OCI-M1 (cell line): ENCODE measurements at places on chromosomes 3 and 15.

GRCh38 chr3:8942115-8942514 lies 21.2 kb downstream of the RAD18 start:
- no peak for DNase-seq

DNA sequence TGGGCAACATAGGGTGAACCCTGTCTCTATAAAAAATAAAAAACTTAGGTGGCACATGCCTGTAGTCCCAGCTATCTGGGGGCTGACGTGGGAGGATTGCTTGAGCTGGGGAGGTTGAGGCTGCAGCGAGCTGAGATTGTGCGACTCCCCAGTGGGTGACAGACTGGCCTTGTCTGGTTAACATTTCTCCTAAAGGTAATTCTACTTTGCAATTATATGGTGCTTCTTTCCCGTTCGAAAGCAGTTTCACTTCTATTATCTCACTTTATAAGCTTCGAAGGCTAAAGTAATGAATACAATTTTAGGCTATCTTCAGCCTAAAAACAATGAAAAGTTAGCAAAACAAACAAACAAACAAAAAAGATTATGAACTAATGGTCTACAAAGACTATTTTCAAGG lies 35.3 kb downstream of the COMMD2 start:
- no peak for DNase-seq

- DNase-seq, result peak; percentile 23
Measured at GRCh38 chr15:67820992-67821783, 4.1 kb upstream of the SKOR1 start.

DNA sequence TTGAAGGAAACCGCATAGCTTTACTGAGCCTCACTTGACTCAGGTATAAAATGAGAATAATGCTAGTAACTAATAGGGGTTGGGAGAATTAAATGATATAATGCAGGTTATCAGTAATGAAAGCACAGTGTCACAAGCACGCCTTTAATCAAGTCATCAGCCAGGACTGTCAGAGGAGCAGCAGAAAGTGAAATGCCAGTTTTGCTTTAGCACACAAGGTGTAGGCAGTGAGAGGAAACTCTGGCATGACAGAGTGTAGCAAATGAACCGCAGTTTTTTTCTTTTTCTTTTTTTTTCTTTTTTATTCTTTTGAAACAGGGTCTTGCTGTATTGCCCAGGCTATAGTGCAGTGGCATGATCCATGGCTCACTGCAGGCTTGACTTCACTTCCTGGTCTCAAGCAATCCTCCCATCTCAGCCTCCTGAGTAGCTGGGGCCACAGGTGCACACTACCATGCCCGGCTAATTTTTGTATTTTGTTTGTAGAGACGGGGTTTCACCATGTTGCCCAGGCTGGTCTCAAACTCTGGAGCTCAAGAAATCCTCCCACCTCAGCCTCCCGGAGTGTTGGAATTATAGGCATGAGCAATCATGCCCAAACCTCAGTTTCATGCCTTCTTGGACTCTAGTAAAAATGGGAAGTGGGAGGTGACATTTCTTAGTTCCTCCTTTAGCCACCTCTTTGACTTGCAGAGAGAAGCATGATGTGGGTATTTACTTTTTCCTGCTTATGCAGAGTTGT lies 9.7 kb upstream of the SCAANT1 start:
- DNase-seq, result peak; percentile 74

GRCh38 chr3:128483657-128484403 lies 9.2 kb downstream of the GATA2 start:
- DNase-seq, result peak; percentile 59

DNA sequence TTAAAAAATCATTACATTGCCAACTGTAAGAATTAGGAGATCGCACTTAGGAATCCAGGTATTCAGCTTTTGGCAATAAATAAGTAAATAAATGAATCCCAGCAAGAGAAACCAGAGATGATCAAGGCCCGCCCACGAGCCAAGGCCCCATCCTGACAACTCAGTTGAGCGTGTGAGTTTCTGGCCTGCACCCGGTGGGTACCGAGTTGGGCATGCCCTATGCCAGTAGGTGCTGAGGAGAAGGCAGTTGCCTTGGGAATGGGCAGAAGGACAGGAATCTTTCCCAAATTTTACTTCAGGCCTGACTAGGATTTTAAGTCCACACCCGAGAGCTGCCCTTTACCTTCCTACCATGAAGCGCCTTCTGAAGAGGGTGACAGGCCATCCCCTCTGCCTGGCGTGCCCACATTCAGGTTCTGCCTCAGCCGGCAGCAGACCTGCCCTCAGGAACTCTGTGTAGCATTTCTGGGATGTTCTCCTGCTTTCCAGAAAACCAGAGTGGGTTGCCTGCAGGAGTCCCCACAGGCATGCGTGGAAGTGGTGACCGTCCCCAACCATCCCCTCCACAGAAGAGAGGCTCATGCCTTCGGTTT lies 99.3 kb upstream of the ALDH1A3 start:
- no peak for DNase-seq

- peak; percentile 77 for DNase-seq
Measured at GRCh38 chr3:161163297-161163696, 57.8 kb upstream of the NMD3 start.

DNA sequence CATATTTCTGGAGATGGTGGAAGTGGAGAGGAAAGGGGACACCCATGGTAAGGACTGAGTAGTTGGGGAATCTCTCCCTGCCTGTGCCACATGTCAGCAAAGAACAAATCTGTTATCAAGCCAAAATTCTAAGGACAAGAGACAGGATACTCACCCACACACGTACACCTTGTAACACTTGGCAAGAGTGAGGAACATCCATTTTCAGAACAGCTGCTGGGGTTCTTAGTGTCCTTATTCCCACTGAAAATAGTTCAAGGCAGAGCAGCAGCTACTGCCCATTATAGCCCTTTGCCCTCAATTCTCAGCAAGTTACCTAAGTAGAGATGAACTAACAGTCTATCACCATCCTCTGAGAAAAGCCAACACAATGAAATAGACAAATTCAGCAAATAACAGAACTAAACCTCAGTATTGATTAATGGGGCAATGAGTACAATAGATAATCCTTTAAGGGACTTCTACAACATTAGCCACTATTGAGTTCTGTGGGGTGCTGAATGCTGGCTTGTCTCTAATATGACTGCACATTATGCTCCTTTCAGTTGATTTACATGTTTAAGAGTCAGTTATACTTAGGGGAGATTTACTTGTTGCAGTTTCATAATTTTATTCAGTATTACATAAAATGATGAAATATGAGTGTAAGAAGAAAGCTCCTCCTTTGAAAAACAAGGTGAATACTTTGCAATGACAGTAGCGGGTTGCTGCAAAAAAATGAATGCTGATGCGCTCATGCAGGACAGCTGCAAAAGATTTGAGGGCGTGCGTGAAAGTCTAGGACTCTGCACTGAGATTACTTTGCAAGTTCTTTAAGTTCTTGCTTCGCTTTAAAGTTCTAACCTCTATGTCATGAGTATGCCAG lies 22.4 kb downstream of the SENP5 start:
- peak; percentile 20 for DNase-seq

DNA sequence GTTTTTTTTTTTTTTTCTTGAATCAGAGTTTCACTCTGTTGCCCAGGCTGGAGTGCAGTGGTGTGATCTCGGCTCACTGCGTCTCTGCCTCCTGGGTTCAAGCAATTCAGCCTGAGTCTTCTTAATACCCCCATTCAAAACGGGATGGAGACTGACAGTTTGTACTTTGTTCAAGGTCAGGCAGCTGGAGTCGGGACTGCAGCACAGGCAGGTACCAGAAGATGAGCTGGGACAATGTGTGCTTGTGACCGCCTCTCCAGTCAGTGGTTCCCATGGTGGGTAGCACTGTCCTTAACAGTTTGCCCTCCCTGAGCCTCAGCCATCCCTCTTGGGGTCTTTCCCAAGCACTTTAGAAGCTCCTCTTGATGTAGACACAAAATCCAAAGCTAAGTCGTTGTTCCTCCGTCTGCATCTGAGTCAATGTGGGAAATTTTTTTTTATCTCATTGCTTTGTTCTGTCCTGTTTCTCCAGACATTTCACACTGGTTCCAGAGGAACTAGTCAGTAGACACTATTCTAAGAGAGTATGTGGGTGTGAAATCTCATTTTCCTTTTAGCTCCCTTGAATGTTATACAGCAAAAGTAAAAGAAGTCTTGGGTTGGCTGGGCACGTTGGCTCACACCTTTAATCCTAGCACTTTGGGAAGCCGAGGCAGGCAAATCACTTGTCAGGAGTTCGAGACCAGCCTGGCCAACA lies 5.3 kb upstream of the TTLL13 start:
- DNase-seq, result no peak

DNA sequence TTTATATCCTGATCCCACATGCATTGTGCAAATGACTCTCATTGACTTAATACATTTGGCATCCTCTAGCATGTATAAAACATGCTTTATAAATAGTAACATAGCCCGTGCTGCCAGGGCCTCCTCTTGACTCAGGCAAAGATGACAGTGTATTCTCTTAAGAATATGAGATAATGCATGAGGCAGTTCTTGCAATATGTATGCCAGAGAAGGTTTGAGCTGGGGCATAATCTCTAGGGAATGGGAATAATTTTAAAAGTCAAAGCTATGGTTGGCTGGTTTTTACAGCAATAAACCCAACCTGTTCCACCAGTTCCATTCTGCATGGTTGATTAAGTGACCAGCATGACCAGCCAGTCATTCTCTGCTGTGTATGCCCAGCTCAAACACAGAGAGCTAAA lies 179.0 kb upstream of the PFN2 start:
- no peak for DNase-seq

- no peak for DNase-seq
Measured at GRCh38 chr3:71891483-71891882, 106.5 kb upstream of the PROK2 start.

GRCh38 chr15:71049706-71050422 lies 65.4 kb upstream of the THSD4 start:
- no peak for DNase-seq

- DNase-seq, result peak; percentile 61
Measured at GRCh38 chr3:14791343-14791945, 27.3 kb upstream of the FGD5 start.

GRCh38 chr3:174931473-174932353 lies 72.6 kb downstream of the NAALADL2 start:
- DNase-seq, result no peak

DNA sequence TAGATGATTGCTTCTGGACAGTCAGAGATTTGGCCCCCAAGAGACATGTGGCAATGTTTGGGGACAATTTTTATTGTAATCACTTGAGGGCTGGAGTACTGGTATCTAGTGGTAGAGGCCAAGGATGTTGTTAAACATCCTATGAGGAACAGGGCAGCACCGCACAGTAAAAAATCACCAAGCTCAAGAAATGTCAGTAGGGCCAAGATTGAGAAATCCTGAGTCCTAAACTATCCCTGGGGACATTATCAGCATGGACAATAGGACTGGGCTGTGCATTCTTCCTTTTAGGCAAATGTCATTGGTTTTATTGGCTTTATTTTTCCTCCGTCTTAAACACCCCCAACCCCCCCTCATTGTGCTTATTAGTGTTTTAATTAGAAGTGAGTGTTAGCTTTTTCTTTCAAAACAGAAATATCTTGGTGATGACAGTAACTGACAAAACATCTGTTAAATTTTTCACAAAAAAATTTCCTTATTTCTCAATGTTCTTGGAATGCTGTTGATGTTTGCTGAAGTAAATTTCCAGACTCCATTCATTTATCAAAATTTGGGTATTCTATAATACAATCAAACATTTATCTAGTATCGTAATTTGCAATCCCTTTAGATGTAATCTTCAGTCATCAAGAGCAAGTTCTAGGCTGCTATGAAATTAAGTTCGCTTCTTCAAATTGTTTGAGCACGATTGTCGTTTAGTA lies 944.4 kb downstream of the VGLL3 start:
- no peak for DNase-seq

DNA sequence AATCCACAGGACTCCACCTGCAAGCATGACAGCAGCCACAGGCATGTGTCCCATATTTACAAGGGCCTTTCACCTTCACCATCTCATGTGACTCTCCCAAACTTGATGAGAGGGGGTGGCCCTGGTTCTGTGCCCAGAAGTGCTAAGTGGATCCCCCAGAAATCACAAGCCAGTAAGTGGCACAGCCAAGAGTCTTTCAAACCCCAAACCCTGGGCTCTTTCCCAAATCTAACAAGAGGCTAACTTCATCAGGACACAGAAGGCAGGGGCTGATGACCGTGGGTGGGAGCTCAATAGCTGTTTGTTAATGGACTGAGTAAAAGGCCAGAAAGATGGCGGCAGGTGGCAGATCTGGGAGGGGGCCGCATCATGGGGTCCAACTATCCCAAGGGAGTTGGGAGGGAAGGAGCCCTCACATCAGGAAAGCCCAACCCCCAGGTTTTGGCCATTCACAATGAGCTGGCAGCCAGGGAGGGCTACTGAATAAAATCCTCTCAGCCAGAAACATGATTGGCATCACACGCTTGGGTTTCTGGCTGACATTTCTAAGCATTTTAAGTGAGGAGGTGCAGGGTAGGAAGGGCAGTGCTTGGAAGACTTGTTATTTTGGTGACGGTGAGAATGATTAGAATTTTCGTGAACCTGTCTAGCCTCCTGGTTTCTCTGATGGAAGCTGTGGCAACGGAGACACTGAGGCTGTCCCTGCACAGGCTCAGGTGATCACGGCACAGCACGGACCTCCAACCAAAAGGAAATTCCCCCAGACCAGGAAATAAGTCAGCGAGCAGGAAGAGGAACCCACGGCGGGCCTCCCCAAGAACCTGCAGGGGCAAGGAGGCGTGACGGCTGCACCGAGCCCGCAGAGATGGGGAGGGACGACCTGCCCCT lies 109.3 kb downstream of the OXNAD1 start:
- DNase-seq, result no peak

GRCh38 chr3:46282041-46282440 lies 39.8 kb downstream of the CCR3 start:
- no peak for DNase-seq

- no peak for DNase-seq
Measured at GRCh38 chr3:153744889-153745288, 376.3 kb upstream of the ARHGEF26 start.

GRCh38 chr3:177571271-177571943 lies 374.1 kb upstream of the TBL1XR1 start:
- no peak for DNase-seq

DNA sequence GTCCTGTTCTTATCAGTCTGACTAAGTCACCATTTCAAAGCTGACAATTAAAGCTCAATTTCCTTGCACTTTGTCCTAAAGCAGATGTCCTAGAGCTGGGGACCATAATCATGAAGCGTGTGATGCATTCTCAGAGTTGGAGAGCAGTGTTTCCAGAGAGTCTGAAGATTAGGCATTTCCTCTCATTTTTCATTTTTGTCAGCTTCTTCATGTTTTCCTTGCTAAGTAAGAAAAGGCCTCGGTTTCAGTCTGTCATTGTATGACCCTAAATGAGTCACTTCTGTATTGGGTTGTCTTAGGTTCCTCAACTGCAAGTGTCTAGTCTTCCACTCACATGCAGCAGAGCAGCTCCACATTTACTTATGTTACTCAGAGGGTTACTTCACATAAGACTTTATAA lies 257.2 kb upstream of the TPRG1 start:
- no peak for DNase-seq

GRCh38 chr3:88986834-88987233 lies 120.6 kb upstream of the EPHA3 start:
- peak; percentile 6 for DNase-seq
